ENCODE measurements at places on chromosomes 7 and 10.

GRCh38 chr10:121891103-121891502 is 36.7 kb downstream of the ATE1 start:
- no peak for DNase-seq

DNA sequence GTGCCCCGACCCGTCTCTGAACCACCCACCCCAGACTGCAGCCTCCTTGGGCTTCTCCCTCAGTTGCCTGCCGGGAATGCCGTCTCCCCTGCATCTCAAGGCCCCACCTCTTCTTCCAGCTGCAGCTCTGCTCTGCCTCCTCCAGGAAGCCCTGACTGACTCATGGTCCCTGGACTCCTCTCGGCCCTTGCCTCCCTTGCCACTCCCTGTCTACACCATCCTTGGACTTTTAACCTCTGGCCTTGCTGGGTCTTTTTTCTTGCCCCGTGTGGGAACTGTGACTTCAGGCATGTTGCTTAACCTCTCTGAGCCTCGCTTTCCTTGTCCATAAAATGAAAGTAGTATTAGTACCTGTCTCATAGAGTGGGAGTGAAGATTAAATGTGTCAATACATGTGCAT is 56.3 kb downstream of the C10orf105 start:
- no peak for DNase-seq

DNA sequence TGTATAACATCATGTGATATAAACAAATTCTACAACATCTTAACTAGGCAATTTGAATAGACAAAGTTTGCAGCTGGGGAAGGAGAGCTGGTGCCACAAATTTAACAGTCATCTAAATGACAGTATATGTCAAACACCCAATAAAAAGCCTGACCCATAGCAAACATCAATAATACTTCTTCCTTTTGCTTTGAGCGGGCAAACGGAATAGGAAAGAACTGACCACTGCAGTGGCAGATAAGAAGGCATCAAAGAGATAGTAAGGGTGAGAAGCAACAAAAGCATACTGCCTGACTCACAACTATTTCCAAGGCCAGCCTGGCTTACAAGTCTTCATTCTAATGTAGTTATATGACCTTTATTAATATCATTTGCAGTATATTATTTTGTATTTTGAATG is 99.9 kb downstream of the LRRN3 start:
- DNase-seq = no peak

DNA sequence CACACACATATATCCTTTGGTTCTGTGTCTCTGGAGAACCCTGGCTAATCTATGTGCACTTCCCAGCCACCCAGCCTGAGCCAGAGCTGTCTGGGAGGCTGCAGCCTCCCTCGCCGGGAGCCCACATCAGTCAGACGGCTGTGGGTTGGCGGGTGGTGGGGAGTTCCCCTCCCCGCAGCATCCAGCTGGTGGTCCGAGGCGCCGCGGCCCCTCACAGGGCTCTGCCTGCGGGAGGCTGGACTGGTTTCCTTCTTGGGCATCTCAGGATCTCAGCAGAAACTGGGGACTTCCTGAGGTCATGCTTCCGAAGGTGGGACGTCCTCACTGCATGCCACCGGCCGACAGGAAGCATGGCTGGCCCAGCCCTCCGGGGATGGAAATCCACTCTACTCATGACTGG is 22.0 kb upstream of the PSMG3 start:
- DNase-seq = no peak

GRCh38 chr10:8873310-8873709 is 818.8 kb downstream of the GATA3 start:
- no peak for DNase-seq

DNA sequence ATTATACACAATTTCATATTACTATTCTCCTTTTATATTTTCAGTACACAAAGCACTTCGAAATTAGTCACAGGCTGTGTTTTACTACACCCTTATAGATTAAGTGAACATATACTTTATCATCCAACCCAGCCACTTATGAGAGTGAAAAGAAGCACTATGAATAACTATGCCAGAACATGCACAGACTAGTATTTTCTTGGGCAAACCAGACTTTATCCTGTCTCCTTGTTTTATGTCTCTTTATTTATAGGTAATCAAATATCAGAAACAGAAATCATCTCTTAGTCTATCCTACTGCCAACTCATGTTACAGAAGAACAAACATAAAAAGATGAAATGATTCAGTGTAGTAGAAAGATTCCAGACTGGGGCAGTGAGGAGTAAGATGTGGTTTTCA is 171.8 kb downstream of the GRM3 start:
- DNase-seq = no peak

DNA sequence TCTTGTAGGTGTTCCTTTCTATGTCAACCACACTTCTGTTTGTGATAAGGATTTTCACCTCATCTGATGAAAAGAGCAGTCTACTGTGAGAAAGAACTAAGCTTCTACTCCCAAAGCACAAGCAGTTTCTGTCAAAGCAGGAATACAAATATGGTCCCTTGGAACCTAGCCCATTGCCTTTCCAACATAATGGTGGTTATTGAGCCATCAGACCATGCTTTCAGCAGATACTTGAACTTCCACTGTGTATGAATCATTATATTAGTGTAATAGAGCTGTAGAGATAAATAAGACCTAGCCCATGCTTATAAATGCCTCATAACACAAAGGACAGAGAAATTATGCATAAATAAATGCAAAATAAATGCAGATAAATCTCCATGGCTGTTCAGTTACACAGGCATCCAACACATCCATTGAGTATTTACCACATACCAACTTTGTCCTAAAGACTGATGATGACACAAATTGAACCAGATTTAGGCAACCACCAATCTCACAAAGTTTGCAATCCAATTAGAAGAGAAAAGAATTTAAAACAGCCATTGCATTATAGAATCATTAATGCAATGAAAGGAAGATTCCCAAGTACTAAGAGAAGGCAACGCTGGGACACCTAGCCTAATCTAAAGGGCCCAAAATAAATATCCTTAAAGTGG is 729.4 kb upstream of the C7orf33 start:
- no peak for DNase-seq

DNA sequence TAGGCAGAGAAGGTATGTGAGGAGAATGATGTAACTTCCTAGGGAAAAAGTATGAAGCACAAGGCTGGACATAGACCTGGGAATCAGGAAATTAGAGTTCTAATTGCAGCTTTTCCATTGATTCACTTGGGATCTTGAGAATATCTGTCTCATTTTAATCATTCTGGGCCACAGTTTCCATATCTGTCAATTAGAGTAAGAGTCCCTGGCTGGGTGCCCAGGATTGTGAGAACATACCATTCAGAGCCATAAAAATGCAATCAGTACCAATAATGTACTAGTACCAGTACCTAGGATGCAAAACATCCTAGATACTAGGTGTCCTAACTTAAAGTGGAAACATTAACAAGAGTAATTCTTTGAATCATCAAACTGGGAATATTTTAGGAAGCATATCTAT is 29.6 kb downstream of the CAV1 start:
- no peak for DNase-seq

DNA sequence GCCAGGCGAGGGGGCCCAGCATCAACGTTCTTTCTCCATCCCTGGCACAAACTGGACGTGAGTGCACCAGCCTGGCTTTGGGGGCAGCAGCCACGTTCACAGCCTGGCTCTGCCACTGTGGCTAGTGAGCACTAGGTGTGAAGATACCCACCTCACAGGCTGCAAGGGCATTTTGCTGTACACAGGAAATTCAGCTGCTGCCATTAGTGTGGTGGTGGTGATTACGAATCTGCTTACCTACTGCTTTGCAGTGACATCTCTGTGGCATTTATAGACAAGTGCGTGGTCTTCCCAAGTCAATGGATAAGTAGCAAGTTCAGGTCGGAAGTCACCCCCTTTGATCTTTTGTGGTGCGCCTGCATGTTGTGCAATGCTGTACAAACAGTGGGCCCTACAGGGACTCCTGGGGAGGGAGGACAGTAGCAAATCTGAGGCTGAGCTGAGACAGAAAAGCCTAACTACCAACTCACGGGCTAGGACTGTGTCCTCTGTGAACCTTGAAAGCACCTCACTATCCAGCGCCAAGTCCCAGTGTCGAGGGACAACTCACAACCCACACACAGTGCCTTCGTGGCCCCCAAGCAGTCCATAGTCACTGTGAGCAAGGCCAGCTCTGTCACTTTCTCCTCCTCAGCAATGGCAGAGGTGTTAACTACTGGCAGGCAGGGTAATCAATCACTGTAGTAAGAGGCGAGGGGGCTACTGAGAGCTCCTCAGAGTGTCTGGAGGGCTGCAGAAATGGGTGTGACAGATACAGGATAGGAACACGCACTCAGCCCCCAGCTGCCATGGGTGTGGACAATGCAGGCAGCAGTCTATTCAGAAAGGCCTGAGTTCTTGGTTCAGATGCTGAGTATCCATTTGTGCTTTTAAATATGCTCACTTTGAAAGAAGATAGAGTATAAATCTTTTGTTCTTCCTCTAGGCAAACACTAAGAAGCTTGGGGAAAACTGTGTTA is 17.0 kb upstream of the MMP21 start:
- no peak for DNase-seq

GRCh38 chr10:131856441-131857094 is 44.2 kb upstream of the PPP2R2D start:
- DNase-seq = no peak

DNA sequence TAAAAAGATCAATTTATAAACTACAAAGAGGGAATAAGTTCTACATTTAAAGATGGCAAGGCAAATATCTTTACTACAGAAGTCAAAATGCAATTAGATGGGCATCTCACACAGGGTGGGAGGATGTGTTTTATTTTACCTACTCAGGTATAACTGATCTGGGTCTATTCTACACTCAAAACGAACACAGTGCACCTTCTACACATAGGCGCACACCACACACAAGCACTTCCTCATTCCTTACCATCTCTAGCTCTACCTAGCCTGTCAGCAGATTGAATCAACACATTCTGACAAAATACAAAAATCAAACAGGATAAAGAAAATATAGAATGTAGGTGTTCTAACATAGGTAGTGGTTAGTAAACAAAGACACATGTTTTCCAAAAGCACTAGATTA is 64.8 kb downstream of the SGCE start:
- DNase-seq = no peak

- DNase-seq = no peak
Observed at GRCh38 chr7:129012641-129013040, 42.3 kb downstream of the TNPO3 start.

GRCh38 chr7:49894543-49894942 is 121.1 kb downstream of the VWC2 start:
- DNase-seq = no peak

GRCh38 chr10:11823989-11824346 is 812 bp downstream of the PROSER2 start:
- no peak for DNase-seq

- peak; percentile 45 for DNase-seq
Observed at GRCh38 chr7:47818796-47819606, 129.3 kb downstream of the PKD1L1 start.

DNA sequence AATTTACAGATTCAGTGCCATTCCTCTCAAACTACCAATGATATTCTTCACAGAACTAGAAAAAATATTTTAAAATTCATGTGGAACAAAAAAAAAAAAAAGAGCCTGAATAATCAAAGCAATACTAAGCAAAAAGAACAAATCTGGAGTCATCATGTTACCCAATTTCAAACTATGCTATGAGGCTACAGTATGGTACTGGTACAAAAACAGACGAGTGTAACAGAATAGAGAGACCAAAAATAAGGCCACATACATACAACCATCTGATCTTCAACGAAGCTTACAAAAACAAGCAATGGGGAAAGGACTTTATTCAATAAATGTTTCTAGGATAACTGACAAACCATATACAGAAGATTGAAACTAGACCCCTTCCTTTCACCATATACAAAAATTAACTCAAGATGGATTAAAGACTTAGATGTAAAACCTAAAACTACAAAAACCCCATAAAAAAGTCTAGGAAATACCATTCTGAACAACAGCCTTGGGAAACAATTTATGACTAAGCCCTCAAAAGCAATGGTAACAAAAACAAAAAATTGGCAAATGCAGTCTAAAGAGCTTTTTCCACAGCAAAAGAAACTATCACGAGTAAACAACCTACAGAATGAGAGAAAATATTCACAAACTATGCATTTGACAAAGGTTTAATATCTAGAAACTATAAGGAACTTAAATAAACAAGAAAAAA is 207.7 kb downstream of the PTN start:
- DNase-seq = no peak

DNA sequence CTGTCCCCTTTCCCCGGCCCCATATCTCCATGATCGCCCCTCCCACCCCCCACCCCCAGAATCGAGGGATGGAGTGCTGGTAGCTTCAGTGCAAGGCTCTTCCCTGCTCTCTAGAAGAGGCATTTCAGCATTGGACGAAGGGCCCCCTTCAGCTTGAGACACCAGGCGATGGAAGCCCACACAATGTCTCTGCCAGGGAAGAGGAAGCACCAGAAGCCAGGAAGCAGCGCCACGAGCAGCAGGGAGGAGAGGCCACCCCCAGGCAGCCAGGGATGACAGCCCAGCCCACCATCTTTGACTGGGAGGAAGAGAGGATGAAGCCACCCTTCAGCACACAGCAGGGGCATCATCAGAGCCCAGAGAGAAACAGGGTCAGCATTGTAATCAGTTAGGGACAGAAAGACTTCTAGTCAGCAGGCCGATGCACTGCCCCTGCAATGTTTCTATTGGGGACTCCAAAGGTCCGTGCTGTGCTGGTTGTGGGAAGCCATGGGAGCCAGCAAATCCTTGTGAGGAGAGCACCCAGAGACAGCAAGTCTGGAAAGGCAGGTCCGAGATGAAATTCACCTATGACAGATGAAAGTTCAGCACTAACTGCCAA is 15.7 kb downstream of the TMEM72 start:
- no peak for DNase-seq

GRCh38 chr10:24444337-24444736 is 235.4 kb downstream of the KIAA1217 start:
- DNase-seq = no peak

DNA sequence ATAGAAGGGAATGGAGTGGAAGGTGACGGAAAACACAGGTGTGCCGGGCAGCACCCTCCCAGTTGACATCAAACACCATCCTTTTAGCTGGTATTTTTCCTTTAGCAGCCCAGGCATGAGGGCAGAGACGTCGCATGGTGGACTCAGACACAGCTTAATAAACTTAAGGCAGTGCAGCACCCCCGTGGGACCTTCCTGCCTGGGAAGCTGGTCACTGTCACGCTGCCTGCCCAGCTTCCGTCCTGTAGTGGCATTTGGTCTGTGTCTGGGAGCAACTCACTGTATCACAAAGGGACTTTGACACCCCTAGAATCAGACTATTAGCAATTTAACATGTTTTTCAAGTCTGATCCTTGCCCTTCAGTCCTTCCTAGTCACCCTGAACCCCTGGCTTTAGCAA is 35.8 kb downstream of the IL15RA start:
- no peak for DNase-seq

- peak; percentile 26 for DNase-seq
Observed at GRCh38 chr7:27242555-27243339, at the start of gene EVX1. EVX1 (plus strand) TSS chr7:27242802; CDS start chr7:27243031, 229 bp downstream.
